Muscle of leg (tissue), 16 donors: ENCODE measurements at places on chromosomes 3 and 15.

- peak; percentile 67 for DNase-seq
Observed at GRCh38 chr3:184005941-184006507, 11.7 kb downstream of the ABCC5 start.

DNA sequence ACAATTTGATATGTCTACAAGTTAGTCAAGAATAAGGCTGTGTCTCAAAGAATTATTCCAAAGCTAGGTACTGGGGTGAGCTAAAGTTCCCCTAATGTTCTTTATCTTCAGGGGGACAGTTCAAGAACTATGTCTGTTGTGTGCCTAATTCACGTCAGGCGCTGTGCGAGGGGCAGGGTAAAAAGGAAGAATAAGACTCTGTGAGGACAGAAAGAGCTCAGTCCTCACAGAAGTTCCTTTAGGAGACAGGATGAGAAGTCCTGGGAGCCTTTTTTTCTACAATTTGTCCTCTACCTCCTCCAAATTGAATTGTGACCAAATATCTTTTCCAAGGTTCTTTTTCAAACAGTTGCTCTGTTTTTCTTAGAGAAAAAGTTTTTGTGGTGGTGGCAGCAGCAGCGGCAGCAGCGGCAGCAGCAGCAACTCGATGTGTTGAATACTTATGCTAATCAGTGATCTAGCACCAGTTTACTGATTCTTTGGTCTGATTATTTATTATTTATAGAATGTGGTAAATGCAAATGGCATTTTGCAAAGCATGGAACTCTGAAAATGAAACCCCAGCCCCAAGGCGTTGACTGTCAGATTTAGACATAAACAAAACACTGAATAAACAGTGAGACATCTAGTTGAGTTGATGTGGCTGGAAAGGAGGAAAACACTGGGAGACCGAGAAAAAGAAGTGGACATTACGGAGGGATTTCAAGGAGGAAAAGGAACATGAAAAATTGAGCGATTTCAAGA is 88.6 kb downstream of the GTPBP8 start:
- DNase-seq: no peak

- DNase-seq: no peak
Observed at GRCh38 chr3:100370756-100371155, 30.1 kb downstream of the TOMM70 start.

DNA sequence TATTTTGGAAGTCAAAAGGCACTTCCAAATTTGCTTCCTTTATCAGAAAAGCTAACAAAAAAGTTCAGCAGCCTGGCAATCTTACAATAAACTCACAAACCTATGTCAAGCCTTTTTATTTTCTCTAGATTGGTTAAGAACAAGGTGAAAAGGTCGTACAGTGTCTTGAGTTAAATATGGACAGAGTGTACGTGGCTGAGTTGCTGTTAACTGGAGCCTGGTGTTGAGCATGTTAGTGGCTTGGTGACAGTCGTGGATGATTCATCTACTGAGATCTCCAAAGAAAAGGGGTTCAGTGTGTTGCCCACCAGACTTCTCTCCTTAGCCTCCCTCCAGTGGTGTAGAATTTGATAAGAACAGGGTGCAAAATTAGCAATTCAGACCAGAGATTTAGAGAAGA is 89.7 kb downstream of the SSR3 start:
- no peak for DNase-seq

GRCh38 chr3:183278479-183279088 is 25.5 kb downstream of the B3GNT5 start:
- no peak for DNase-seq

- no peak for DNase-seq
Observed at GRCh38 chr3:117101697-117102096, 392.1 kb downstream of the TUSC7 start.

GRCh38 chr3:184656458-184656828 is 55.4 kb downstream of the MAGEF1 start:
- DNase-seq: peak; percentile 94

DNA sequence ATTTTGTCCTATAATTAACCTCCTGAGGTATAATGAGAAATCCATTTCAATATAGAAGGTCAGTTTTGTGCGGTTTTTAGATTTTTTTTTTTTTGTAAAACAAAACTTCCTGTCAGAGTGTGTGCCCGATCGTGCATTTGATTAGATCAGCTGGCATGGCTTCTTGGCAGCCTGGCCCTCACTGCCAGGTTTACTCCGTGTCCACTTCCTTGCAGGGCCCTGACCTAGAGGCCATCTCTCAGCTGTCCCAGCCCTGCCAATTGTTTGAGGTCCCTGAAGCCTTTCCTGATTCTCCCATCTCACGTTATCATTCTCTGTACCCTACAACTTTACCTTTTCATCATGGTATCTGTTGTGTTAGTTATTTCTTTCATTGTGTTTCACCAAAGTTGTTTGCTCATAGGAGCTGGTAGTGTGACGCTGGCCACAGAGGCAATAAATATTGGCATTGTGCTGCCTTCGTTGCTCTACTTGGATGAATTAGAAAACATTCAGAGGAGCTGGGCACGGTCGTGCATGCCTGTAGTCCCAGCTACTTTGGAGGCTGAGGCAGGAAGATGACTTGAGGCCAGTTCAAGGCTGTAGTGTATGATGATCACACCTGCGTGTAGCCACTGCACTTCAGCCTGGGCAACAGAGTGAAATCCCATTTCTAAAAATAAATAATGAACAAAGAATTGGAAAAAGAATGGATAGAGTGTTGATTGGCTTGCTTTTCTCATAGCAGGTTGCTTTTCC is 202.0 kb downstream of the GHSR start:
- no peak for DNase-seq

- DNase-seq: no peak
Observed at GRCh38 chr3:111971533-111972130, 7.2 kb upstream of the ABHD10 start.

GRCh38 chr15:101192081-101192480 is 59.8 kb downstream of the CHSY1 start:
- no peak for DNase-seq

- peak; percentile 94 for DNase-seq
Observed at GRCh38 chr3:149554826-149555225, 80.3 kb downstream of the TM4SF4 start.

- DNase-seq: no peak
Observed at GRCh38 chr3:160179906-160180305, 45.3 kb upstream of the C3orf80 start.

DNA sequence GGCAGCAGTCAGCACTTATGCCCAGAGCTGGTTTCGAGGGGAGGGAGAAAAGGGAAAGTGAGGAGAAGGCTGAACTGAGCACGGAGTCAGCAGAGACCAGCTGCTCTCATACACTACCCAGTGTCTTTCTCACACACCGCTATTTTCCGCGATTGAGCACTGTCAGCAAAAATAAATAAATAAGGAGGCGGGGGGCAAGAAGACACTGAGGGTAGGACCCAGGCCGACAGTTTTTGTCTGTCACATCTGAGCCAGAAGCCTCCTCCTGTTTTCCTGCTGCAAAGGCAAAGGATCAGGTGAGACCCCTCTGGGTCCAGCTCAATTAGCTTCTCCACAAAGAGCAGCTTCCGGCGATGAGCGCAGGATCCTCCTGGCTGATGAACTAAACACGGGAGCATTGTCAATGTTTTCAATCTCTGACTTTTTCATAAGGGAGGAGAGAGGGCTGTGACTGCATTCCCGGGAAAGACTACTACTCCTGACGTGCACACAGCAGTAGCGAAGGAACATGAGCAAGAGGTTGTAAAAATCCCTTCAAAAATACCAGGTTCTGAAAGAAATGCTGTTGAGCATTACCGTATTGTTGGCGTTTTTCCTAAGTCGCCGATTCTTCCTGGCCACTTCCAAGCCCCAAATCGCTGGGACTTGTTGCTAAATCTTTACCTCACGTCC is 1.3 kb downstream of the FRMD5 start:
- DNase-seq: peak; percentile 8

DNA sequence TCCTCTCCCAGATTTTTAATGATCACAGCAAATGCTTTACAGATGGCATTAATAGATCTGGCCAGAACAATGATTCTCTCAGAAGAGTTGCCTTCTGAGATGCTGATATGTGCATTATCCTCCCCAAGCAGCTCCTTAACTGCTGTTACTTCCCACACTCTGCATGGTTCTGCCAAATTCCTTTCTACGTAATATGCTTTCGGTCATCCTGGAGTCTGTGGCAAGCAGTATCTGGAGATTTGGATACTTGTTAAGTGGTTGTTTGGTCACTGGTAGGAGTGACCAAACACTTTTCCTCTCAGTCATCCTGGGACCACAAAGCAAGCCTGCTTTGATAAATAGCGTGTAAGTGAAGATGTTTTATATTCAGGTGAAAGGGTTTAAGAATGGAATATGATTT is 71.1 kb upstream of the CCNL1 start:
- no peak for DNase-seq

DNA sequence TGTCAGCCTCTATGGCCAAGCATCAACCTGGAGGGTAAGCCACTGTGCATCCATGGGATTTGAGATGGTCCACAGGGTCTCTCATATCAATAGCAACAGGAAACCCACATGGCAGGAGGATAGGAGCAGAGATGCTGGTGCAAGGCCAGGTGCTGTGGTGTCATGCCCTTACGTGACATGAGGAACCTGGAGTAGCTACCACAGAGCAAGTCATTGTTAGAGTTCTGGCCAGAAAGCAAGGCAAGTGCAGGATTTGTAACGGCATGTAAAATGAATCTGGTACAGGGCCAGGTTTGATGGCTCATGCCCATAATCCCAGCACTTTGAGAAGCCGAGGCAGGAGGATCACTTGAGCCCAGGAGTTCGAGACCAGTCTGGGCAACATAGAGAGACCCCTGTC is 14.8 kb upstream of the ZNF774 start:
- DNase-seq: no peak

GRCh38 chr3:12195231-12195630 is 36.5 kb upstream of the TIMP4 start:
- DNase-seq: no peak

GRCh38 chr15:40234783-40235182 is 4.1 kb upstream of the PAK6 start:
- no peak for DNase-seq

DNA sequence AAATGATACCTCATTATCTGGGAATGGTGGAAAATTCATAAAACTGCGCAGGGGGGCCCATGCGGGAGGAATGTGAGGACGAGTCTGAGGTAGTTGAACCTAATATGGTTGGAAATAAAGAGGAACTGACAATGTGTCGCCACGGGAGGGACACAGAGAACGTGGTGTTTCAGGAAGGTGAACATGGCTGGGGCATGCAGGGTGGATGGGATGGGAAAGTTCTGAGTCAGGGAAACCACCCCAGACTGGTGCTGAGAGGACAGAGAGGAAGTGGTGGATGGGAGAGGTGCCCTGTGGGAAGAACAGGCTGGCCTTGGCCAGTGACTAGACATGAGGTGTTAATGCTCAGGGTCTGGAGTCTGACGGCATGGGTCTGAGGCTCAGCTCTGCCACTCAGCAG is 137.1 kb upstream of the WNT5A start:
- peak; percentile 40 for DNase-seq

DNA sequence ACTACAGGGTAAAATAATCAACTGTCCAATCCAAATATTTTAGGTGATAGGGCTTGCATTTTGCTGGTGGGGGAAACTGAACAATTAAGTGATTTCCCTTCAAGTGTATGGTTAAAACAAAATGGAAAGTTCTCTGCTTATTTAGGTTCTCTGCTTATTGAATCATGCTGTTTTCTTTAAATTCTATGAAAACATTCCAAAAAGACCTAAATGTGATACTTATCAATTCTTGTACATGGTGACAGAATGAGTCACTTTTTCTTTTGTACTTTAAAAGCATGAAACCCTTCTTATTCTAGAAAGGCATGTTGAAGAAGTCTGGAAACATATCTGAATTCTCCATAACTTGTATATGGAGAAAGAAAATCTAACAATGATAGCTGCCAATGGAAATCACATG is 192.6 kb downstream of the FMN1 start:
- DNase-seq: no peak

DNA sequence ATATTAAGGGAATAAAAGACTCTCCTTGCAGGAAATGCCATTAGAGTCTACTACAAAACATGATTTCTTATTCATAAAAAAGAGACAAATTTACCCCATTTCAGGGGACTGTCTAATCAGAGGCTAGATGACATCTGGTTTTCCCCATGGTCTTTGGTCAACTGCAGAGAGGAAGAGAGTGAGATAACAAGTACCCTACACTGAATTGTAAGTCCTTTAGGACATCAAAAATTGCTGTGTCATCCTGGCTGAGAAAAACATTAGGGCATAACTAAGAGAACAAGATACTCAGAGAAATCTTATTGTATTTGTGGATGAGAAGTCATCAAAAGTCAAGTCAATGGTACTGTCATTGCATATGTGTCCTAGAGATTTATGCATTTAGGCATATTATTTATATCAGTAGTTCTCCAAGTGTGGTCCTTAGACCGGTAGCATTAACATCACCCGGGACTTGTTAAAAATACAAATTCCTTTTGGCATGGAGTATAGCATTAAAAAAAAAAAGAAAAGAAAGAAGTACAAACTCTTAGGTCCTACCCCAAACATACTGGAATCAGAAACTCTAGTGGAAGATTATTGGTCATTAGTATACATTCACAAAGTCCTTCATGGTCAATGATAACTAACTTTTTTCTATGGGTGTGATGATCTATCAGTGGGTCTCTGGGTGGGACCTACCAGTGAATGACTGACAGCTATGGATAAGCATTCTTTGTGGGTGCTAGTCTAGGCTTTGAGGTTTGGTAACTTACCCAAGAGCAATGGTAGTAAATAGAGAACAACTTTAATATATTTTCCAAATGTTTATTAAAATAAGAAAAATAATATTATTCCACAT is 29.0 kb upstream of the TBC1D5 start:
- DNase-seq: no peak

GRCh38 chr3:66495668-66496045 is 5.2 kb downstream of the LRIG1 start:
- DNase-seq: no peak

- DNase-seq: peak; percentile 78
Observed at GRCh38 chr3:155390351-155390750, 96.9 kb upstream of the STRIT1 start.

DNA sequence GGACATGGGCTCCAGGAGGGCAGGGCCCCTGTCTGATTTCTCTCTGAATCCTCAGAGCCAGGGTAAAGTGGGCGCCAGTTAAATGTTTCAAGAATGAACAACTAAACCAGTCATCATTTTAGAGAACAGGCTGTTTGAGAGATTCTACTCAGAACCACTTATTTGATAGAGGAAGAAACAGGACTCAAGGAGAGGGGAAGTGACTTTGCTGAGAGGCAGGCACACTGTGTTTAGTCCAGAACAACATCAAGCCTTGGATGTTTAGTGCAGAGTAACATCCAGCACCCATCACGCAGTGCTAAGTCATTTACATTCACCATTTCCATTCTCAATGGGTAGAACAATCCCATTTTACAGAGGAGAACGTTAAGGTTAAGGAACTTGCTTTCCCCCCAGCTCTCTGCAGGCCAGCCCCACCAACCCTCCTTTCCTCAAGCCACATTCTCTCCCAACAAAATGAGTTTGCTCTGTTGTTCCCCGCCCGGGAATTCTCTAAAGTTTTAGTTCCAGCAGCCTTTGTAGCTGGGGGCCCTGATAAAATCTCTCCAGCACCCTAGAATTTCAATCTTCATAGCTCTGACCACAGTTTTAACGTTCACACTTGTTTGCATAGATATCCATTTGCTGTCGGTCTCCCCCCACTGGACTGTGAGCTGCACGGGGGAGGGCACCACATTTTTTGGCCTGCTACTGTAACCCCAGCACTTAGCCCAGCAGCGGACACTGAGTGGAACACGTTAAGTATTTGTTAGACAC is 962 bp downstream of the NMNAT3 start:
- no peak for DNase-seq
